MG63 (cell line): ENCODE measurements at places on chromosomes 7 and 10. TPM values are rescaled to one million over a fixed set of nuclear protein-coding genes. Genes with fewer than 3 reads are reported as not detected.
A peak's percentile ranks its signal among the peaks of the same experiment; 100 is the strongest.

The WEE2 gene
- not detected in 2 replicates for total RNA-seq

The PNLIPRP2 gene
- total RNA-seq: not detected in 2 replicates

The TWIST1 gene
- 8.9 and 22.8 TPM in 2 replicates for total RNA-seq

The MYL10 gene
- not detected in 2 replicates for total RNA-seq

The CALU gene
- total RNA-seq: 118 and 161 TPM in 2 replicates

The OR2A5 gene
- total RNA-seq: not detected in 2 replicates

The SLC18A2 gene
- not detected in 2 replicates for total RNA-seq

The INMT gene
- 0.03 TPM in 1 of 2 replicates, not detected in the other for total RNA-seq

The ABLIM1 gene
- 19.4 and 23.9 TPM in 2 replicates for total RNA-seq

The TMEM130 gene
- 0.23 TPM in 1 of 2 replicates, not detected in the other for total RNA-seq

The TFEC gene
- total RNA-seq: not detected in 2 replicates

The CHST15 gene
- total RNA-seq: 6.1 and 9.8 TPM in 2 replicates

The TMEM270 gene
- total RNA-seq: not detected in 2 replicates

The UPK3B gene
- total RNA-seq: not detected in 2 replicates

DNA sequence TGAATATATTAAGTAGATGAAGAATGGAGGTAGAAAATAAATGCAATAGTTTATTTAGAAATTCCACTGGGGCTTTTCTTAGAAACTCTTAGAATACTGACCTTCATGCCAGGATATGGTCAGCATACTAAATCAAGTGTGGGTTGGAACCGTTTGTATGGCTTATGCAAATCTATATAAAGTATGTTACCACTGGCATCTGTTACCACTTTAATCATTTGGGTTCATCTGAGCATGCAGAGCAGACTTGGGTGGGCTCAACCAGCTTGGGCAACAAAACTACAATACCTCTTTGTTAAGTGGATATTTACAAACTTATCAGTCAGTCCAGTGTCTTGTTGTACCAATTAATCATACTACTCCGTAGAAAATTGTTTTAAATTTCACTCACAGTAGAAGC lies 125.8 kb downstream of the CRPPA start:
- DNase-seq: no peak

DNA sequence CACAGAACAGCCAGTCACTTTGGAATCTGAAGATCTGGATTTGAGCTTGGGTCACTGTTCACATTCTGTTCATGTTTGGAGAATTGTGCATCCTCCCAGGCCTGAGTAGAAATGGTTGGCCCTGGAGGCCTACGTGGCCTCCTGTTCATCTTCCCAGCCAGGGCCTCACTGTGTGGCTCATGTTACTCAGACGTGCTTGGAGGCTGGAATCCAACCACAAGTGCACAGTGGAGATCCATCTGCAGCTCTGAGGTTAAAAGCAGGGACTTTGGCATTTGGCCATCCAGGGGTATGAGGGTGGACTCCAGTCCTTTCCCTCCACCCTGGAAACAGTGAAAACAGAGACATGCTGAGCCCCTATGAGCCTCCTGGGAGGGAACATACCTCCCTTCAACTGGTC lies 709.0 kb upstream of the IGFBP3 start:
- DNase-seq: no peak

DNA sequence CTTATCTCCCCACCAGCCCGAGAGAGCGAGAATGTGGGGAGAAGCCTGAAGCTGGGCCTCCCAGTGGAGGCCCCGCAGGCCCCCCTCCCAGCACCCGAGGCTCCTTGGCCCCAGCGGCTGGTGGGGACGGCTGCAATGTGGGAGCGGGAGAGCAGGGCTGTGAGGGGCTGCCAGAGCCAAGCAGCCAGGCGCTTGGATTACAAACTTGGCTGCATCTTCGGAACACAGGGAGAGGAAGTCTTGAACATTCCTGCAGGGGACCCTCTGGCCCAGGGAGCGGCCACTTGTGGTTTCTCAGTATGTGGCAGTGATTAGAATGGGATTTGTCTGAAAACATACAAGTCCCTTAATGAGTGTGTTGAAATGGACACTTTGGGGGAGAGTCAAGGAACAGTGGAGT lies 23.2 kb downstream of the ELN start:
- no peak for DNase-seq

- peak; percentile 50 for DNase-seq
These were observed 3.4 kb upstream of the IL6 start for GRCh38 chr7:22723637-22724036.

DNA sequence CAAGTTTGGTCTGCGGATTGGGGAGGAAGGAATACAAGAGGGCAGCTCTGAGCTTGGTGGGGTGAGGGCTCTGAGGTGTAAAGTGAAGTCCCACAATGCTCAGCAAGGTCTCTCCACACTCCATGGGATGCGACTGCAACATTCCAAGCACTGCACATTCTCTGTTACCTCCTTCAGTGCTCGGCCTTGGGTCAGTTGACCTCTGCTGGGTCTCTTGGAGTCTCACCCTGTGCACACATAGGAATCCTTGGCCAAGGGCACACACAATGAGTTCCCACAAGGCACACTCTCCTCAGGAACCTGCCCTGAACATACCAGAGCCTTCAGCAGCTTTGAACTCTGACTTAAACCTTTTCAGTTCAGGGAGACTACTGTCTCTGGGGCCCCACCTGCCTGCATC lies 2.4 kb upstream of the WDFY4 start:
- no peak for DNase-seq

GRCh38 chr7:144414815-144415214 lies 11.3 kb upstream of the NOBOX start:
- DNase-seq: no peak

GRCh38 chr10:43308986-43309385 lies 42.1 kb upstream of the RASGEF1A start:
- DNase-seq: no peak

- DNase-seq: no peak
These were observed 1.9 kb downstream of the VWC2 start for GRCh38 chr7:49775065-49775948.

DNA sequence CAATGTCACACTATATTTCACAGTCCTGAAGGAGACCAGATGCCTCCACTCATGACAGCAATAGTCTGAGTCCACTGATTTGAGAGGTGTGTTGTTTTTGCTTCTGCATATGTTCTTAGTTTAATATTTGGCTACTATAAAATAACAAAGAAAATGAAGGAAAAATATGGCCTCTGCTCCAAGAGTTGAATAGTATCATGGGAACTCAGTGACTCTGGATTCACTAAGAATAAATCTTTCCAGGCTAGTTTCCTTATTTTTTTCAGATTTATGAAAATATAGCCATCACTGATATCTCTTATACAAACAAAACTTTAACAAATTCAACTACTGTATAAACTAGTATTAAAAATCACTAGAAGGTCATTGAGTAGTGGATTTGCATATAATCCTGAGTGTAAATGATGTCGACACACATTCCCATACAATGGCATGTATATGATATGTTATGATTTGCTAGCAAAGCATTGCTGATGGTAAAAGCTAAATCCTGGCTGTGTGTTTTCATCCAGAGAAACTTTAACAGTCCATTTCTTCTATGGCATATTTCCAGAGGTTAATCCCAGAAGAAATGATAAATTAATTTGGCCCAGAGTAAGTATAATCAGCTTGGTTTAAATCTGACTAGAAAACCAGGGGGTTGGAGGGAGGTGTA lies 66.0 kb upstream of the VIPR2 start:
- DNase-seq: no peak

- DNase-seq: peak; percentile 74
These were observed 988 bp upstream of the EN2 start for GRCh38 chr7:155456738-155457543.

DNA sequence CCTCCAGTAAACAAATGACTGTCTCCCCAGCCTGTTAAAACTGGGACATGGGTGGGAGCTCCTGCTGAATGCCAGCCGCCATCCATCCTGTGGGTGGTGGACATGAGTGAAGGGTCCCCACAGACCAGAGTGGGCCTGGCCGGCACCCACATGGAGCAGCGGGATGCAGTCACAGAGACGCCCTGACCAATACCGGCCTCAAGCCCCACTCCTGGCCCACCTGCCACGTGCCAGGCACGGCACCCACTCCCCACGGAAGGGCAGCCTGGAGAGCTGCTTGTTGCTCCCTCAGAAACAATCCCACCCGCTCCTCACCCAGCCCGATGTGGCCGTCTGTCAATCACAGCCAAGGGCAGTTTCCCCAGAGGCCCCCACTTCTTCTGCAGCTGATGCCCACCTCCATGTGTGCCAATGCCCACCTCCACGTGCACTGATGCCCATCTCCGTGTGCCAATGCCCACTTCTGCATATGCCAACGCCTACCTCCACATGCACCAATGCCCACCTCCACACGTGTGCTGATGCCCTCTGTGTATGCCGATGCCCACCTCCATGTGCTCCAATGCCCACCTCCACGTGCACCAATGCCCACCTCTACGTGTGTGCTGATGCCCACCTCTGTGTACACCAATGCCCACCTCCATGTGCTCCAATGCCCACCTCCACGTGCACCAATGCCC lies 42.8 kb upstream of the DNAAF5 start:
- no peak for DNase-seq

DNA sequence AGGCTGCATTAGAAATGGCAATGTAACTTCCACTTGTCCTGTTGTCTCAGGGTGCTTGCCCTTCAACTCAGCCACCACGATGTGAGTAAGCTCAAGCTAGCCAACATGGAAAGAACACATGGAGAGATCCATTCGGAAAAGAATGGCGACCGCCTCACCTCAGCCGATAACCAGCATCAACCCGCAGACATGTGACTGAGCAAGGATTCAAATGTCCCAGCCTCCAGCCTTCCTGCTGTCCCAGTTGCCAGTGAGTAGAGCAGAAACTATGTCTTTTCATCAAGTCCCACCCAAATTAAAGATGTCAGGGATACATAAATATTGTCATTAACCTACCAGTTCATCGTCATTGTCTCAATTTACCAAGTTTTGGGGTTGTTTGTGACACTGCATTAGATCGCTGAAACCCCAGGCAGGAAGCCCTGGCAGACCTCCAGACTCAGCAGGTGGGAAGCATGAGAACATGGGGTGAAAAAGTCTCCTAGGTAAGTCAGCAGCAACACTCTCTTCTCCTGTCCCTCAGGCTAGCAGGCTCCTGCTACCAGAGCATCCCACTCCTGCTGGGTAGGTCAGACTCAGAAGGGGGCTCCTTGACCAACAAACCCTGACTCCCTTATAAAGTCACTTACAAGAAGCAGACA lies 67.0 kb downstream of the OSBPL3 start:
- DNase-seq: peak; percentile 33

DNA sequence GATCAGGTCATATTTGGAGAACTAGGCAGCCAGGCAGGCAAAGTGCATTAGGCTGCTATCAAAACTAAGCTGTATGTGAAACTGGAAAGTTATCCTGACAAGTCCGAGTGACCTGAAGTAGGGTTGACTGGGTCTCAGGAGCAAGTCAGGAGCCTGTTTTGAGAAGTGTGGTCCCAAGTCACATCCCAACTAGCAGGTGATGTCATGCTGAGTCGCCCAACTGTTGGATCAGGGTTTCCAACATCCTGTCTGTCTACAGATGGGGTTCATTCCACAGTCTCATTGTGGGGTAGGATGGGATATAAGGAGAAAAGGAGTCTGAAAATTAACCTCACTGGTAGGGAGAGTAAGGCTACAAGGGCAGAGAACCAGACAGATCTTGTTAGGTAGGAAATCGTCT lies 27.0 kb downstream of the SLC26A4 start:
- peak; percentile 47 for DNase-seq

DNA sequence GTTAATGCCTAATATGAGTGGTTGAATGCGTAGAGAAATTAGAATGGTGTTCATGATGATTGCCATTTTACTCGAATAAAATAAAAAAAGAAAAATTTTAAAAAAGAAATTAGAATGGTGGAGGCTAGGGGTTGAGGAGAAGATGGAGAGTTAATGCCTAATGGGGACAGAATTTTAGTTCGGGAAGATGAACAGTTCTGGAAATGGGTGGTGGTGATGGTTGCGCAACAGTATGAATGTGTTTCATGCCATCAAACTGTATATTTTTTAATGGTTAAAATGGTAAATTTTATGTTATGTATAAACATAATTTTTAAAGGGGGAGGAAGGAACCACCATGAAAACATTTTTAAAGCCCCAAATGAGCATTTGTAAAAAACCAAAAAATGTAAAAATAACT lies 140.1 kb upstream of the AGK start:
- DNase-seq: no peak

- DNase-seq: no peak
These were observed 490.5 kb upstream of the ANKRD30A start for GRCh38 chr10:36634916-36635315.

GRCh38 chr7:137881607-137882260 lies 35.0 kb upstream of the DGKI start:
- DNase-seq: no peak

GRCh38 chr7:133828906-133829305 lies 298.2 kb upstream of the LRGUK start:
- no peak for DNase-seq

DNA sequence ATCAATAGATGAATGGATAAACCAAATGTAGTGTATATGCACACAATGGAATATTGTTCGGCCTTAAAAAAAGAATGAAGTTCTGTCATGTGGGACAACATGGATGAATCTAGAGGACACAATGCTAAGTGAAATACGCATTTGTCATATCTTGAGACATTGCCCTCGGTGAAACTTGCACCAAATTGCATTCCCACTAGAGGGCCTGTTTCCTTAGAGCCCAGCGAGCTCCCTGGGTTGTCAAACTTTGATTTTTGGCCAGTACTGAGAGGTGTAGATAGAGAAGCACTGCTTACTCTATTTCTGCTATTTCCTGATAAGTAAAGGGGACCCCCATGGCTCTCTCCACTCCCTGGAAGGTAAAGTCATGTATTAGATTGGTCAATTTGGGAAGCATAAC lies 157.1 kb downstream of the GPAM start:
- no peak for DNase-seq

DNA sequence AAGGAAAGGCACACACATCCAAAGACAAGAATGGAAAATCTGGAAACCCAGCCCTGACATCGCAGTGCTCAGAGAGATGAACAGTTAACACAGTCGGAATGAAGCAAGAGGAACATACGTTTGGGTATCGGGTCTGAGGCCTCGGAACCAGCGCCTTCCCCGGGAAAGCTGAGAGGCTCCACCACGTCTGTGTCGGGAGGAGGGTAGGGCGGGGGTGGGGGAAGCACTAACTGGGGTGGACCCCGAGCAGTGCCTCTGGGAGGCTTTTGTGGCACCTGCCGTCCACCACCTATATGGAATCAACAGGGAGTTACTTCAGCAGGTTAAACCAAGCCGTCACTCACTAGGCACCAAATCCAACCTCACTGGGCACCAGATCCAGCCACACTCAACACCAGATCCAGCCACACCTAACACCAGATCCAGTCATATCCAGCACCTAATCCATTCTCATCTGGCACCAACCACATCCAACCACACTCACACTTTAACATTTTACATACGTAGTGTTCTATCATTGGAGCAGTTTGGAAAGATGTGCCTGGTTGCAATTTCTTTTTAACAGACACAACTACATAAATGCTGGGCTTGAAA lies 233.6 kb downstream of the COBL start:
- DNase-seq: no peak
